ENCODE measurements at places on chromosomes 16 and 17.

- DNase-seq = no peak
Observed at GRCh38 chr16:10787304-10787703, 31.3 kb downstream of the TVP23A start.

GRCh38 chr17:43449470-43450248 lies 34.1 kb upstream of the DHX8 start:
- DNase-seq = no peak

DNA sequence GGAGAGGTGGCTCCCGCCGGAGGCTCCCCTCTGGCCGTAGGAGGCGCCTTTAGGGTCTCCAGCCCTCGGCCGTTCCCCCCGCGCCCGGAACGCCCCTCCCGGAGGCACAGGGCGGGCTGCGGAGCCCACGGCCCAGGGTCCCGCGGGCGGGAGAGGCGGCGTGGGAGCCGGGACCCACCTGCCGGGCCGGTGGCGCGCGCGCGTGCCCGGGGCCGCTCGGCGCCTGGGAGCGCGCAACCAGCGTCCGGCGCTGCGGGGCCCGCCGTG lies at the start of gene MIF4GD:
Gene MIF4GD (minus strand): TSS at position 266 of the 267 bp plus-strand sequence. CDS start 1,036 bp downstream, outside the sequence.
- DNase-seq = no peak

GRCh38 chr17:32798938-32799337 lies 78.0 kb downstream of the MYO1D start:
- no peak for DNase-seq

GRCh38 chr17:77749989-77750388 lies 208.5 kb upstream of the TNRC6C start:
- DNase-seq = no peak

DNA sequence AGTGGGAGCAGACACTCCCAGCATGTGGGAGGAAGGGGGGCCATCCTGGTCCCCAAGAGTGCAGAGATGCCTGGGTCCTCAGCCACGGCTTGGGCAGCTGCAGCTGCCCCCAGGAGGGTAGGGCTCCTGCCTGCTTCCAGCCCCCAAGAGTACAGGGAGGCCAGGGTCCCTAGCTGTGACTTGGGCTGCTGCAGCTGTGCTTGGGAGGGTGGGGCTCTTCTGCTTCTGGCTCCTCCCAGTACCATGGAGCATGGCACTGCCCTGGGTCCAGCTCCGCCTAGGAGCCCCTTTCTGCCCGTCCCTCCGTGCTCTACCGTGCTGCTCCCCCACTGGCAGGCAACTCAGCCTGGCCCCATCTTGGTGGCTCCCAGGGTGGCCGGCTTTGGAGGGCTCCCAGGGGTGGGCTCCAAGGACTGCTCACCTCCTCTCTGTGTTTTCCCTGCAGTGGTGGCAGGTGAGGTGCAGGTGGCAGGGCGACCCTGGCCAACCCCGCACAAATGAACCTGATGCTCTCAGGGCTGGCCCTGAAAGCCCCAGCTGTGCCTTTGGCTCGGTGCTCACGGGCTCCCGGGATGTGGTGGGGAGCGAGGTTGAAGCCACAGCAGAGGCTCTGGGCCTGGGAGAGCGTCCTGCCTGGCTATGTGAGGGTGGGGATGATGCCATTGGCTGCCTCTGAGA lies 18.5 kb upstream of the USP22 start:
- no peak for DNase-seq

DNA sequence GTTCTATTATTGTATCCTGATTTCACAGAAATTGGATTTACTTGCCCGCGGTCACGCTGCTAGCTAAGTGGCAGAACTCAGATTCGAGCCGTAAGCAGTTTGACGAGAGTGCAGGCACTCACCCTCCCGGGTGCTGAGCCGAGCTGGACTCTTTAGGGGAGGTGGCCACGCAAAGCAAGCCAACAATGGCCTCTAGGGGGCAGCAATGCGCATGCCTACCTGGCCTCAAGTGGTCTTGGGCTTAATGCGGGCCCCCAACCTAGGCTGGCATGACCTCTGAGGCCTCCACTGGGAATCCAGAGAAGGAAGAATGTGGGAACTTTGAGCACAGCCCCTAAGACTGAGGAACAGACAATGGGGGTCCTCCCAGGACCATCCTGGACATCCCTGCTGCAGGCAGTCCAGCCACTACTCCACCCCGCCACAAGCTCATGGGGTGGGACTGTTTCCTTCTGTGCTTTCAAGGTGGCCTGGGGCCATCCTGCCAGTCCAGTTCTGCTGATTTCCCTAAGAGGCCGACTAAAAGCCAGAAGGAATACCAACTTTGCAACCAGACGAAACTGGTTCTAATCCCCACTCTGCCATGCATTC lies 276.5 kb downstream of the XYLT1 start:
- no peak for DNase-seq

DNA sequence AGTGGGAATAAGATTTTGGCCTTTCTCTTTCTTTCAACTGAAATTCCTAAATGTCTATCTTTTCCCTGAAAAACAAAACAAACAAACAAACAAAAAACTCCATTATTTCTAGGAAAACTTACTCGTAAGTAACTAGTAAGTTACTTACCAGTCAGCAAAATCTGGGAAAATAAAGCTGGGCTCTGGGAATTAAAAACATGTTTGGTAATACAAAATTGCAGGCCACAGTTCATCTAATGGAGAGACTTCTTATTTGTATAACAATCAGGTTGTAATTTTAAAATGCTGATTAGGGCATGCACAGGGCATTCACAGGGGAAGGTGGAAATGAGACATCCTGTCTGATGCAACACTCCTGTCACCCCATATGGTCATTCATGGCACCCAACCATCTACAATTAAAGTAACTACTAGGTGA lies 3.8 kb upstream of the WIPI1 start:
- DNase-seq = no peak

GRCh38 chr17:42898147-42898811 lies 2.3 kb upstream of the G6PC1 start:
- no peak for DNase-seq

DNA sequence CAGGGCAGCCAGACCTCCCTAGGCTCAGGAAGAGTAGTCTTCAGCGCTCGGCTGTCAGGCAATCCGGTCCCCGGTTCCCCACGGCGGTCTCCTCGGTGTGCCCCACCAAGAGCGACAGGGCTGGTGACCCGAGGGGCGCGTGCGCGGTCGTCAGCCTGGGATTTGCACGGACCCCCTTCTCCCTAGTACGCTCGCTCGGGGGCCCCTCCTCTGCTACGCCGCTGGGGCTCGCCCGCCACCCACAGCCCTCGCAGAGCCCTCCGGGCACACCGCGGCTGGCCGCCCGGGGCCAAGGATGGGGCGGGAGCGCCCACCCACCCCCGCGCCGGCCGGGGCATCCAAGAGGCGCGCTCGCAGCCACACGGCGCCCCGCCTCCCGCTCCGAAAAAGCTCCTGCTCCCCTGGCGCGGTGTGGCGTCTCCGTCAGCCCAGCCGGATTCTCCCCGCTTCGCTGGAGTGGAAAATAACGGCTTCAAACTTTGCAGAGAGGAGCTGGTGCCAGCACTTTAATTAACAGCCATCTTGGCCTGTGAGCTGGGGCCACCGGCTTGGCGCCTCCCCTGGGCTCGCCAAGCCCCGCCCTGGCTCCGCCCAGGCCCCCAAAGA lies 2.1 kb upstream of the C1QL1 start:
- no peak for DNase-seq

GRCh38 chr17:40410082-40410481 lies 7.6 kb downstream of the TOP2A start:
- no peak for DNase-seq

DNA sequence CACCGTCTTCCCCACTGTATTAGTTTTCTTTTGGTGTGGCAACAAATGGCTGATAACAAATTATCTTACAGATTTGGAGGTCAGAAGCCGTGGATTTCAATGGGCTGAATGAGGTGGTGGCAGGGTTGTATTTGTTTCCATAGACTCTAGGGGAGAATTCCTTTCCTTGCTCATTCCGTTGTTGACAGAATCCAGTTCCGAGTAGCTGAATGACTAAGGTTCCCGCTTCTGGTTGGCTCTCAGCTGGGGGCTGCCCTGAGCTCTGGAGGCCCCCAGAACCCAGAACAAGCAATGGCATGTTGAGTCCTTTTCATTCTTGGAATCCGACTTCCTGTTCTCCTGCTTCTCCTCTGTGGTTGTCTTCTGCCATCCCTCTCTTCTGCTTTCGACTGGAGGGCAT lies 280.4 kb downstream of the SNX29 start:
- no peak for DNase-seq

DNA sequence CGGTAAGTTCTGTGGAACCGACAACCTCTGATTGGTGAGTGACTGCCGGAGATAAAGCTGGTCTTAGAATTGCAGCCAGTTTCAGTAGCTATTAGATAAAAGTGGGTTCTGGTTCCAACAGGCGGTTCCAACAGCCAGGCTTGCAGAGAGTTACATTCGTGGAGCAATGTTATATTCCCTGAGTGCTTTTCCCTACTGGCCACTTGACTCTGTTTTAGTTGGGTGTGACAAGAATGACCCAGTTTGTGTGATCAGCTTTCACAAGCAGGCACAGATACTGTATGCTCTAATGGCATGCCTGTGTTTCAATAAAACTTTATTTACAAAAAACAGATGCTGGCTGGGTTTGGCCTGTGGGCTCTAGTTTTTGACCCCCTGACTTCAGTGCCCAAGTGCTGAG lies 196.6 kb downstream of the SNX29 start:
- no peak for DNase-seq

- no peak for DNase-seq
Observed at GRCh38 chr16:89455178-89455577, 35.2 kb downstream of the ANKRD11 start.

GRCh38 chr17:50887705-50888245 lies 21.6 kb upstream of the TOB1 start:
- no peak for DNase-seq

DNA sequence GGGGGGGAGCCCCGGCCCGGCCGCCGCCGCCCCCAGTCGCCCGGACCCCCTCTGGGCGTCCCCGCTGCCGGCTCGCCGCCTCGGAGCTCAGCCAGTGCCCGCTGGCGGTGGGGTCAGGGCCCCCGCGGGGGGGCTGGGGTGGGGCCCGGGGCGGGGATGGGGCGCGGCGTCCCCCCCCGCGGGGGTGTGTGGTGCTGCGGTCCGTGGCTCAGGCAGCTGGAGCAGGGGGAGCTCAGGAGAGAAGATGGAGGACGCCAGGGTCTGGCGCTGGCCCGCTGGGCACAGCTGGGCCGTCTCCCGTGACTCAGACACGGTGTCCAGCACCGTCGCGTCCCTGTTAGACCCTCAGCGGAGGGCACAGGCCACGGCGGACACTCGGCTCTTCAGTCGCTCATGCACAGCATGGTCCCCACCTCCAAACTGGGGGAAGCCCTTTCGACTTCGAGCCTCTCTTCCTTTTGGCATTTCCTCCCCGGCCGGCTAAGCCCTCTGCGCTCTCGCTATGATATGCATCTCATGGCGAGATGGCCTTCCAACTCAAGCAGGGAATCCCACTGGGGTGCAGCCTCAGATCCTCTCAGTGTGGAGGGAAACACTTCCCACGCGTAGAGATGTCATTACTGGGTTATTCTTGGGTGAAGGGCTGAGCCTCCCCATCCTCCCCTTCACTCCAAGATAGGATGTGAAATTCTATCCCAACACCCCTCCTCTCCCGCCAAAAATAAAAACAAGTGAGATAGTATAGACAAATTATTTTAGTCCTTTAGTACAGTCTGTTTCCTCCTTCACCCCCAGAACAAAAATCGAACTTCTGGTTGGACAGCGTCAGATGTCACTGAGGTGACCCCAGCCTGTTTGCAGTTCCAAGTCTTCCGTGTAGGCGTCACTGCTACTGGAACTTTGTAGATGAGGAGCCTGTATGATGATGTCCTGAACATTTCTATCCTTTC lies 522 bp upstream of the VEZF1 start:
- DNase-seq = no peak

GRCh38 chr16:64983963-64984362 lies 137.9 kb downstream of the CDH11 start:
- DNase-seq = no peak

- no peak for DNase-seq
Observed at GRCh38 chr16:70561623-70562022, 38.0 kb downstream of the SF3B3 start.

DNA sequence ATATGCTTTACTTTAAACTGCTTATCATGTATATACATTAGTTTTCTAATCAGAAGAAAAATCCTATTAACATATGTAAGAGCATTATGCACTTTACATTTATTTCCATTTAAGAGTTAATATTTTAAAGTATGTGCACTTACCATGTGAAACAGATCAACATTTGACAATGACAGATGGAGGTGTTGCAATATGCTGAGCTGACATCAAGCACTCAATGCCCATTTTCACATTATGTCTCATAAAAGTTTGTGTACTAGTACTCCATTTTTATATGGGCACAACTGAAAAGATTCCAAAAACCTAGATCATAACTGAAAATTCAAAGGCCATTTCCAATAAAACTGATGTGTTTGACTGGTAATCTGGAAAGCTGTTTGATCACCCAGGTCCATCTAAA lies 420.9 kb upstream of the SOX9 start:
- no peak for DNase-seq

GRCh38 chr17:78891406-78892061 lies 11.5 kb downstream of the CEP295NL start:
- no peak for DNase-seq

DNA sequence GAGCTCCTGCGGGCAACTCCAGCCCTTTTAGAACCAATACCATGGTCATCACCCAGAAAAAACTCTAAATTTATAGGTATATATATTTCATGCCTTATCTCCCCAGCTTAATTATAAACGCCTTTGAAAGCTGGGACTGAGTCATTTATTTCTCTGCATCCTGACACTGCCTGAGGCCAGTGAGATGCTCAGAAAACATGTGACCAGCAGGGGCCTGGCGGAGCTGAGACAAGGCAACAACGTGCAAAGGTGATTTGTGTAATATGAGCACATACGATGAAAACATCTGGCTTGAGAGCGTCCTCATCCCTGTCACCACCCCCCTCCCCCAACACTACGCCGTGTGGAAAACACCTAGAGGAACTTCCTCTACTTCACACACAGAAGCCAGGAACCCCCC lies 22.7 kb downstream of the NXN start:
- DNase-seq = no peak

Data from cerebellar nuclear complex (tissue), 1 donor.